ENCODE measurements at places on chromosomes 7 and 10. TPM values are rescaled to one million over a fixed set of nuclear protein-coding genes. Genes with fewer than 3 reads are reported as not detected.

CALML5 gene
- 368 TPM for polyA plus RNA-seq

TUBAL3 gene
- polyA plus RNA-seq: 0.46 TPM

LRRN3 gene
- 5.4 TPM for polyA plus RNA-seq

PIK3AP1 gene
- 13.0 TPM for polyA plus RNA-seq

ZNF804B gene
- polyA plus RNA-seq: 0.02 TPM

NPFFR1 gene
- 0.21 TPM for polyA plus RNA-seq

PARD3 gene
- polyA plus RNA-seq: 13.3 TPM

HOXA10 gene
- 3.5 TPM for polyA plus RNA-seq

BTRC gene
- 5.3 TPM for polyA plus RNA-seq

AKR1C2 gene
- 3.8 TPM for polyA plus RNA-seq

EBLN1 gene
- 0.11 TPM for polyA plus RNA-seq

DCLRE1A gene
- polyA plus RNA-seq: 5.4 TPM

SPDYE9 gene
- polyA plus RNA-seq: 0.07 TPM

ASNS gene
- polyA plus RNA-seq: 58.5 TPM

CRYGN gene
- polyA plus RNA-seq: 0.34 TPM

WEE2 gene
- 0.05 TPM for polyA plus RNA-seq

AIFM2 gene
- polyA plus RNA-seq: 7.5 TPM

SKIDA1 gene
- 0.73 TPM for polyA plus RNA-seq

NUTM2E gene
- polyA plus RNA-seq: 2.5 TPM

SPDYE8 gene
- 0.07 TPM for polyA plus RNA-seq

TACR2 gene
- 0.30 TPM for polyA plus RNA-seq

TAS2R41 gene
- polyA plus RNA-seq: 0.02 TPM

TRPV6 gene
- 1.1 TPM for polyA plus RNA-seq

EXOSC1 gene
- polyA plus RNA-seq: 53.0 TPM

FAM24B gene
- polyA plus RNA-seq: 7.1 TPM

SORBS1 gene
- polyA plus RNA-seq: 25.3 TPM

RPS24 gene
- polyA plus RNA-seq: 8,229 TPM

Data from thymus (tissue), 14 donors.